Fibroblast of gingiva (primary cell): ENCODE measurements at places on chromosomes 3 and 15.

DNA sequence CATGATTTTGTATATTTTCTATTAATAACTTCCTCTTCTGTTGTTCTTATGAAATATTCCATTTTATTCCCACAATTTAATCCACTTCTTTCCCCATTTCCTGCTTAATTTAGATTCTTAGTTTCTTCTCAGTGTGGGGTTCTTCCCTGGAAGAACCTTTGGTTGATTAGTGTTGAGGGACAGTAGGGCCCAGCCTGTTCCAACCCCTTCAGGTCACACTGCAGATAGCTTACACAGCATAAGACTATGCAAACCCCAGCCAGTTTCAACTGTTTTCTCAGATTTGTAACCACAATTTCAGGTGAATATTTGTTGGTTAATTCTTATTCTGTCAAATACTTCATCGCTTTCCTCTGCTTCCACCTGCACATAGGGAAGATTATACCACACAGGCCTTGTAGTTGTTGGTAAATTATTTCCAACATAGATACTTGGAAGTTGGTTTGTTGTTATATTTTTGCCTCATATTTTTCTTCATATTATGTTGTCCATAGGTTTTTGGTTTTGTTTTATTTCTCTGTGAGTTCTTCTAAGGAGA lies 34.7 kb downstream of the AADACL2 start:
- no peak for DNase-seq

- DNase-seq = no peak
Observed at GRCh38 chr3:59512066-59512465, 462.2 kb upstream of the CFAP20DC start.

- DNase-seq = no peak
Observed at GRCh38 chr15:48120745-48121144, at the start of gene SLC24A5. TSS of gene SLC24A5 (plus strand) at chr15:48120990. CDS start at chr15:48121045, 55 bp downstream.

- no peak for DNase-seq
Observed at GRCh38 chr3:63230146-63230545, 48.0 kb upstream of the SYNPR start.

DNA sequence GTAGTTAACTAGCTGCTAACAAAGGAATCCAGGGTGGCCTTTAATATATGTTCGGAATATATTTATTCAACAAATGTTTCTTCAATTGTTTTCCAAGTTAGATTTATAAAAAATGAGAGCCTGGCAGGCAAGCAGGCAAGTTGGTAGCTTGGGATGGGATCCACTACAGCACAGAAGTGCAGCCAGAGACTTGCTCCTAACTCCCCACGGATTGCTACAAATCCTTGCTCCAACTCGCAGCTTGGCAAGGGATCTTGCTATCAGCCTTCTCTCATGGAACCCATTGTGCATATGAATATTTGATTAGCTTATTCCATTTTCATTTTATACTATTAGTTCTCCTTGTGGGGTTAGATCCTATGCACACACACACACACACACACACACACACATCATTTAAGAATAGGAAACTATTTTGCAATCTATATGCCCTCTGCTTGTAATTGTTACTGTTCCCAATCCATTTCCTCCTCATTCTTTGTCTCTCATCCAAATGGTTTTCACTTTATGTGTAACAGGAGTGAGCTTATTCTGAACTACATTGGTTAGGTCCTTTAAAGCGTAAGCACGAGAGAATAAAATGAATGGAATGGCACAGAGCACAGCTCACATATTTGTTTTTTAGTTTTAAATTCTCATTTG lies 505.6 kb downstream of the LPP start:
- DNase-seq = peak; percentile 75

DNA sequence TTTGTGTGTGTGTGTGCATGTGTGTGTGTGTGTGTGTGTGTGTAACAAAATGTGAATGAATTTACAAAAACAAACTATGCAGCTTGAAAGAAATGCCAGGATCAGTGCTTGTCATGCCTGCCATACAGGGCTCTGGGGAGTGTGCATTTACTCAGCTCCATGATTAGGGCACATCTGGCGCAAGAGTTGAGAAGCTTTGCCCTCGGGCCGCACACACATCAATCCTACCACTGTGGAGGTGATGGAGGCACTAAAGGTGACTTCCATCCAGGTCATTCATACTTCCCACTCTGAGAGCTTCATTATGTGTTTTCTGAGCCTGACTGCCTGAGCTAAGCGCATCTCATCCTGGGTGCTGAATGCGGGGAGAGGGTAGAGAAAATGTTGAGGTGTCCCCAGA lies 72.0 kb upstream of the ZBED2 start:
- DNase-seq = no peak

DNA sequence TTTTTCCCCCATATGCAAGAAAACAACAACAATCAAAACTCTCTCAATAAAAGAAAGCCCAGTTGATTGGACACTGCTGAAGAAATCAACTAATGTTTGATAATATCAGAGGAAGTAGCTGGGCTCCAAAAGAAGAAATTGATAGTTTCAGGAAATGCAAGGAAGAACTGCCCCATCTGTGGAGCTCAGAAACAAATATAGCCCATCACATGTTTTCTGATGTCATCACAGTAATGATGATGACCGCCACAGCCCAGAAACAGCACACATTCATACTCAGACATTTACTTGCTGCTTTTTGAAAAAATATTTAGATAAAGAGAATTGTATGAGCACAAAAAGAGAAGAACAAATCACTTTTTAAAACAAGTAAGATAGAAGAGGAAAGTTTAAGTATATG lies 67.6 kb downstream of the GOLIM4 start:
- no peak for DNase-seq

GRCh38 chr3:57791245-57791644 lies 35.1 kb downstream of the SLMAP start:
- DNase-seq = no peak

DNA sequence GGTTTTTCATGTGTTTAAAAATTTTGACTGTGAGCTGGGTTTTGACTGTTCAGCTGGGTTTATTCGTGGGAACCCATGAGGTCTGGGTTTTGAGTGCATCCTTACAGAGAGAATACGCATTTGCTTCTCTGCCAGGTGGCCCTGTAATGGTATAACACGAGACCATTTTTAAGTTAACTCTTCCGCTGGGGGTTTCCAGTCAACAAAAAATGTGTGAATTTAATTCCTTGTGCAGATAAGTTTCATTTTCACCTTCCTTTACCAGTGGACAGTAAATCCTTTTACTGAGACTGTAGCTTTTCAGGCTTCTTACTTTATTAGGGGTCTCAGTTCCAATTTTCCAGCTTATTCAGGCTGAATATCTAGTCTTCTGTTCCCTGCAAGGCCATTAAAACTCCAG lies 149.6 kb downstream of the OPA1 start:
- no peak for DNase-seq

GRCh38 chr3:132486099-132486498 lies 68.8 kb downstream of the DNAJC13 start:
- peak; percentile 78 for DNase-seq

GRCh38 chr3:172124271-172124670 lies 84.9 kb downstream of the FNDC3B start:
- DNase-seq = no peak

GRCh38 chr3:165796701-165797100 lies 40.5 kb downstream of the BCHE start:
- no peak for DNase-seq

DNA sequence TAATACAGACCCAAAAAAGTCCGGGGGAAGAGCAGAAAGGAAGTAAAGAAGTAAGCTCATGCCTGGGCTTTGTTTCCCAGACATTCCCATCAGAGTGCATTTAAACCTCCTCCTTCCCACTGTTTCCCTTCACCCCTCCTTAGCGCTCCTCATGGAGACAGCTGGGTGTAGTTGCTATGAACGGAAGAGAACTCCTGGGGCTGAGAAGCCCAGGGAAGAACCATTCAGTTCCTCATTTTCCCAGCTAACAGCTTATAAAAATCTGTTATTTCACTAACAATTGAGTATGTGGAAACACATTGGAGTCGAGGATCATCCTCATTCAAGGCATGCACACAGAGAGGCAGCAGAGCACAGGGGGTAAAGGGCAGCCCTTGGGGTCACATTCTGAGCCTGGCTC lies 299.3 kb downstream of the SHQ1 start:
- DNase-seq = no peak
